Chondrocyte (in vitro differentiated cells): ENCODE measurements at places on chromosomes 2 and 18. TPM values are rescaled to one million over a fixed set of nuclear protein-coding genes. Genes with fewer than 3 reads are reported as not detected.

The RNF125 gene
- total RNA-seq = 0.51 to 0.87 TPM (median 0.60 TPM) in 3 replicates

The IGFBP5 gene
- total RNA-seq = 403 to 502 TPM (median 500 TPM) in 3 replicates

The KIF5C gene
- 2.6 to 3.8 TPM (median 3.1 TPM) in 3 replicates for total RNA-seq

The POTEC gene
- total RNA-seq = not detected in 3 replicates

The DOK1 gene
- 33.6 to 46.0 TPM (median 44.4 TPM) in 3 replicates for total RNA-seq

The HOXD12 gene
- not detected in 3 replicates for total RNA-seq

The KANSL1L gene
- 11.8 to 15.5 TPM (median 12.2 TPM) in 3 replicates for total RNA-seq

The CCDC195 gene
- total RNA-seq = not detected in 3 replicates

The LOXHD1 gene
- not detected in 3 replicates for total RNA-seq

The AAMP gene
- total RNA-seq = 39.6 to 42.6 TPM (median 42.4 TPM) in 3 replicates

DNA sequence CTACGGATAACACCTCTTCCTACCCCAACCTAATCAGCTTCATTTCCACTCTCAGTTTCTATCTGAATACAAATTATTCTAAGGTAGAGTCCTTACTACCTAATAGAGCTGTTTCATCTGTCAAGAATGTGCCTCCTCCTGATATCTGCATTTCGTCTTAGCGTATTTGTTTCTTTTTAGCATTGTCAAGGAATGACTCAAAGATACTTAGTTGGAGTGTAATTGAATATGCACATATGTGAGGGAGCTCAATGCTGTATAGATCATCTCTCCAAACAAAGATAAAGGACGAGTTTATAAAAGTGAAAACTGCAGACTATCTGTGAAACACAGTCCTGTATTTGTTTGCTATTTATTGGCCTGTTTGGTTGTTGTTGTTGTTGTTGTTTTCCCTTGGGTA is 2059.4 kb upstream of the CELF4 start:
- no peak for DNase-seq

GRCh38 chr18:39602131-39602530 is 2036.5 kb upstream of the CELF4 start:
- DNase-seq = no peak

DNA sequence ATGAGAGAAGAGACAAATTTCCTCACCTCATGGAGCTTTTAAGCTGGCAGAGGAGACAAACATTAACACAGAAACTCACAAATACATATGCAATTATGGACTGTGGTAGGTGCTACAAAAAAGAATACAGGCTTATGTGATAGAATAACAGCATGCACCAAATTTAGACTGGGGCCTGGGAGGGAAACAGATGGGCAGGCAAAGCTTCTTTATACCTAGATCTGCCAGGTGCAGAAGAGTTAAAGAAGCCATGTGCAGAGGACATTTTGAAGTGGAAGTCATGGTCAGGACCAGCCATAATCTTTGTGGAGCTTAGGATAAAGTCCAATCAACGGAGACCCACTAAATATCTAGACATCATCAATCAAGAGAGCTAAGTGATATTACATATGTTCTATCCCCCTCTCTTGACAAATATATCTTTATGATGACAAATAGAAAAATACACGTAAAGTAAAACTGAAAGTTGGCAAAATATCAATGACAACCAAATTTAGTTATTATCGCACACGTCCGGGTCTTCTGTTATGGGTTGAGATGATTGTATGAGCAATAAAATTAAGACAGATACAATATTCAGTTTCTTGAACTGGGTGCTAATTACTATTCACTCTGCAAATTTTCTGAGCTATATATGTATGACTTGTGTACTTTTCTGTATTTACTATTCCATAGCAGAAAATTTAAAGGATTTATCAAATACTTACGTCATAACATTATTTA is 44.1 kb downstream of the CD28 start:
- no peak for DNase-seq

DNA sequence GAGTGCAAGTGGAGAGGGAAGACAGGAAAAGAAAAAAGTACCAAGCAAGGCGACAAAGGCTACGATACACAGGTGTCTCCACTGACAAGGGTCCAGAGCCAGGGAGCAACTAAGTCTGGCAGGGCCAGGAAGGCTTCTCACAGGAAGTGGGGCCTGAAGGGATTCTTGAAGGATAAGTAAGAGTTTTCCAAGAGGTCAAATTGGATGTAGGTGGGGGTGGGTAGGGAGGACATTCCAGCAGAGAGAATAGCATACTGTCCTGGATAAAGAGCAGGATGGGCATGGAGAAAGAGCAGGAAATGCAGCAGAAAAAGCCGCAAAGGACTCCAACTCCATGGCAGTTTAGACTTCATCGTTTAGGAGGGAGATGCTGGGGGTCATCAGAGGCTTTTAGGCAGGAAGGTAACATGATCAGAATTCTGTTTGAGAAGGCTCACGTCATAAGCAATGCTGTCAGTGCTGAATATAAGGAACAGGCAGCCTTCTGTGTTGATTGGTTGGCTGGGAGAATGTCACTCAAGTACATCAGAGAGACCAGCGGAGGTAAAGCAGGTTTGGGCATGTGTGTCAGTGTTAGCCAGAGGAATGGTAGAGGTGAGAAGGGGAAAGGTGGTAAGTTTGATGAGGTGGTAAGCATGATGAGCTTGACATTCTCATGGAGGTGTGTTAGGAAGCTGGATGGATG is 35.1 kb downstream of the ARHGAP25 start:
- no peak for DNase-seq

DNA sequence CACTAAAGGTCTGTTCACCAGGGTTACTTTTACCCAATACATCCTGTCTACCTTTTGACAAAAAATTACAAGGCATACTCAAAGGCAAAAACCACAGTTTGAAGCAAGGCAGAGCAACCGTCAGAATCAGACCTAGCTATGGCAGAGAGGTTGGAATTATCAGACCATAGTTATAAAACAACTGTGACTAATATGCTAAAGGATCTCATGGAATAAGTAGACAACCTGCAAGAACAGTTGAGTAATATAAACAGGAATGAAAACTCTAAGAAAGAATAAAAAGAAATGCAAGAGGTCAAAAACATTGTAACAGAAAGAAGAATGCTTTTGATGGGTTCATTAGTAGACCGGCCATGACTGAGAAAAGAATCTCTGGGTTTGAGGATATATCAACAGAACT is 318.8 kb upstream of the KCNH7 start:
- no peak for DNase-seq

GRCh38 chr2:95389245-95390119 is 13.0 kb upstream of the FAHD2A start:
- DNase-seq = no peak

DNA sequence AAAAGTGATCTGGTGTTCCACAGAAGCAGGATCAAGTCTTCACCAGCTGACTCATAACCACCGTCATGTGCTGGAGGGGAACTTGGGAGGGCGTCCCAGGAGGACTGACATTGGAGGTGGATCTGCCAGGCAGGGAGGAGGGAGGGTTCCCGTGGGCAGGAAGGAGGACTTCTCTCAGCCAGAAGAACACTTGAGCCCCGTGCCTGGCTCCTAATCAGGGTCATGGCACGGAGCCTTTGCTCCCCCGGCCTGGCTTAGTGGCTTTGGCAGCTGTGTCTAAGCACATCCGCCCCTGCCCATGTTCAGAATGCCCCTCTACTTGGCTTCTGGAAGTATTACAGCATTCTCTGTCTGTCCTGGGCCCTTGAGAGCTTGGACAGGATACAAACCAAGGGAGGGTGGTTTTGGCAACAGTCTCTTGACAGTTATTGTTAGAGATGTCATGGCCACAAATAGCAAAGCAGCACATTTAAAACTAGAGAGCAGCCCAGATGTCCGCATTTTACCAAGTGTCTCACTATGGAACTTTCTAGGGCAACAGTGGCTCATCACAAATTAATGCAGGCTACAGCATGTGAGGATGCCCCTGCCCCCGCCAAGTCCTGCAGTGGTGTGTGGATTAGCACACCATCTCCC is 11.5 kb downstream of the PPP1R7 start:
- DNase-seq = peak; percentile 50

- no peak for DNase-seq
These were observed 15.9 kb downstream of the C2orf74 start for GRCh38 chr2:61177727-61178549.

- DNase-seq = no peak
These were observed 107.1 kb downstream of the TWIST2 start for GRCh38 chr2:238954841-238955591.

GRCh38 chr2:25207078-25207545 is 38.7 kb upstream of the POMC start:
- DNase-seq = no peak

GRCh38 chr18:49359732-49360444 is 100.6 kb downstream of the DYM start:
- DNase-seq = no peak

DNA sequence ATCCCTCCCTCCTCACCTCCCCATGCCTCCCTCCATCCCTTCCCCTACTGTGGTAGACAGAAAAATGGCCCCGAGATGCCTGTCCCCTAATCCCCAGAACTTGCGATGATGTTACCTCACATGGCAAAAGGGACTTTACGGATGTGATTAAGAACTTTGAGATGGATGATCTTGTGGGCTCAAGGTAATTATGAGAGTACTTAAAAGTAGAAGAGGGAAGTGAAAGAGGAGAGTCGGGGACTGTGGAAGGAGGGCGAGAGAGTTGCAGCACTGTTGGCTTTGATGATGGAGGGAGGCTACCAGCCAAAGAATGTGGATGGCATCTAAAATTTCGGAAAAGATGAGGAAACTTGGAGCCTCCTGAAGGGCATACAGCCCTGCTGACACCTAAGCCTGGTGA is 66.5 kb downstream of the AGAP1 start:
- DNase-seq = no peak

DNA sequence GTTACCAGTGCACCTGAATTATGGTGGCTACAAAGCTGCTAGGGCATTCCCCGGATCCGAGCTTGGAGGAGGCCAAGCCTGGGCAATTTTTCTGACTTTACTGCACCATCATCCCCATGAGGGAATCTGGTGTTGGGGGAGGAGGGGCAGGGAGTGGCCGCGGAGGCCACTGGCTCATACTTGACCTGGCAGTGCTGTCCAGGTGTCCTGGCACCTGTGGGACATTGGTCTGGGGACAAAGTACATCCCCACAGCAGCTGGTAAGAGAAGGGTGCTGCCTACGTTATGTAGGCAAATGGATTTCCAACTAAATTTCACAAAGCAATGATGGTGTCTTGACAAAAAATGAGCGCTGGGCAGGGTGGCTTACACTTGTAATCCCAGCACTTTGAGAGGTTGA is 48.3 kb downstream of the KLHL29 start:
- DNase-seq = no peak

GRCh38 chr2:100073110-100073509 is 69.3 kb downstream of the AFF3 start:
- no peak for DNase-seq

DNA sequence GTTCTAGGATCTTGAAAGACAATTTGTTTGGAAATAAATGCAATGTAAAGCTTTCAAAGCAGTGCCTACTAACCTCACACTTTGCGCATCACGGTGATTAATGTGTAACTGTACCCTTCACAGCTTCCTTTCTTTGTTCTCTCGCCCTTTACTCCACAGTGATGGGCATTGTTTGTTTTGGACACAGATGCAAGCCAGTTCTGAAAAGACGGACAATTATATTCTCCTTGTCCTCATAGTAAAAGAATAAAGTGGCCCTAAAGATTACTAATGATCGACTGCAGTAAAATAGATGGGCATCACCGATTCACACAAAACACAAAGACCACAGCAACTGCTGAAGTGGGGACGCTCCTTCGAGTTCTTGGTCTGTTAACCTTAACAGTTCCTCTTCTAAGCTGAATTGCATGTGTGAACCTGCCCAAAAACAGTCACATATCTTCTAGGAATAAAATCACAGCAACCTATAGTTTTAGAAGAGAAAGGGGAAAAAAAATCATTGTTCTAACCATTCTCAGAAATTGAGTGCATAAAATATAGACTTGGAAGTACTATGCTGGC is 7.7 kb downstream of the L3MBTL4 start:
- no peak for DNase-seq

GRCh38 chr2:182716650-182716979 is 558 bp downstream of the DNAJC10 start:
- DNase-seq = no peak

- no peak for DNase-seq
These were observed 1.0 kb downstream of the CNNM3 start for GRCh38 chr2:96816836-96817702.

DNA sequence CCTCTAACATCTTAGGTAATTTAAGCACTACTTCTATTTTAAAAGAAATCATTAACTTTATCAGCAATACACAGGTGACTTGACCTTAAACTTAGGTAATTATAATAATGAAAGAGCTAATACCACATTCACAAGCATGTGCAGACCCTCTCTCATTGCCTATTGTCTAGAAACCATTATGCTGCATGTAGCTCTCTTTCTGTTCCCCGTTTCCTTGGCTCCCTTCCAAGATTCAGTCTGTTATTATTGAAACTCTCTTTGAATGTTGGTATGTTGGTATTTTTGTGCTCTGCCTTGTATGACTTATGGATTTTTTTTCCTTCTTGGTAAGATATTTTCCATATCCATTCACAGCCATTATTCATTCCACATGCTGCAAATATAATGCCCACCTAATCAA is 201.2 kb downstream of the CDCA7 start:
- DNase-seq = no peak

GRCh38 chr2:37501113-37501512 is 156.7 kb downstream of the QPCT start:
- no peak for DNase-seq

GRCh38 chr2:12110481-12110880 is 364.0 kb downstream of the LPIN1 start:
- no peak for DNase-seq

GRCh38 chr18:75467281-75467795 is 39.8 kb upstream of the SMIM21 start:
- DNase-seq = no peak

DNA sequence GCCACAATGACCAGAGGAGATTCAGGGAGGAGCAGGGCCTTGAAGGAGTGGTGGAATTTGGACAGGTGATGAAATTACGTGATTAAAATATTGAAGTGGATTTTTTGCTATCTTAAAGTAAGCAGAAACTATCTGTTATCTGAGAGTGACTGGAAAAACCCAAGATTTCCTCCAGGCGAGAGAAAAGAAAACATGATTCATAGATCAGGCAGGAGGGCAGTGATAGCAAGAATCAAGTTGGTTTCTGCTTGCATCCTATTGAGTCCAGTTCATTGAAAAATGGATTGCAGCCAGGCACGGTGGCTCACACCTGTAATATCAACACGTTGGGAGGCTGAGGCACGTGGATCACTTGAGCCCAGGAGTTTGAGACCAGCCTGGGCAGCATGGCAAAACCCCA is 127.8 kb downstream of the NXPH2 start:
- DNase-seq = no peak

- DNase-seq = no peak
These were observed 71.5 kb downstream of the KIAA1328 start for GRCh38 chr18:36900466-36900865.

GRCh38 chr18:29378651-29379136 is 1201.8 kb upstream of the CDH2 start:
- DNase-seq = no peak

- no peak for DNase-seq
These were observed 66.3 kb downstream of the CDK15 start for GRCh38 chr2:201872591-201872990.

- DNase-seq = peak; percentile 27
These were observed 20.0 kb downstream of the TMEM127 start for GRCh38 chr2:96245609-96246390.

DNA sequence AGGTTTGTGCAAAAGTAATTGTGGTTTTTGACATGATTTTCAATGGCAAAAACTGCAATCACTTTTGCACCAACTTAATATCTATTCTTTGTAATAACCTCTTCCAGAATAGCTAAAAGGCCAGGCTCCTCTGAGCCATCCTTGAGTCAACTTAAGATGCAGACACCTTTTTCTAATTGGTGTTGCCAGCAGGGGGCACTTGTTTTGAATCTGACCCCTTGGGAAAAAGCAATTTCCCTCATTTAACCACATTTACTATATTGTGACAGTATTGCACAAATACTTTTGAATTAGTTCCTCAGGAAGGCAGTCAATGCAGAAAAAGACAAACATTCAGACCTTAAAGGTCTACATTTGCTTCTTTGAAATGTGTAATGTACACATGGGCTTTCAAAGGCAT is 78.6 kb upstream of the GALNT5 start:
- no peak for DNase-seq
